ENCODE measurements at places on chromosomes 1 and 21. TPM values are rescaled to one million over a fixed set of nuclear protein-coding genes. Genes with fewer than 3 reads are reported as not detected.

- no peak for DNase-seq
- H3K4me1 ChIP-seq = no peaks in the 10 kb centered on the region
- H3K27ac ChIP-seq = no peak overlapping the region
- H3K27me3 ChIP-seq = no peaks in the 10 kb centered on the region
Measured at GRCh38 chr1:1244192-1244811, 2.2 kb downstream of the C1QTNF12 start.

DNA sequence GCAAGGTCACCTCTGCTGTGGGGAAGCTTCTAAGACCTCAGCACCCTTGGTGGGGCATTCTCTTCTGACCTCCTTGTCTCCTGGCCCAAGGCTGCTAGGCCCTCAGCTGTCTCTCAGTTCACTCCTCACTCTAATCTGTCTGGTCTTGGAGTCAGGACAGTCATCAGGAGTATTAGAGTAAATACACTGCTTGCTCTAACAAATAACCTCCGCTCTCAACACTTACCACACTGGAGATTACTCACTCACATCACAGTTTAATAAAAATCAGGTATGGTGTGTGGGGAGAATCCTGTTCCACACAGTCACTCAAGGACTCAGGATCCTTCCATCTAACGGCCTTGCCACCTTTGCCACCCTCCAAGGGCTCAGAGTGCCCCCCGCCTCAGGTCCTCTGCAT lies 26.6 kb upstream of the TMEM61 start:
- peaks cover 6% of the 10 kb centered on the region for H3K27me3 ChIP-seq
- H3K4me3 ChIP-seq = no peak overlapping the region
- no peaks in the 10 kb centered on the region for H3K36me3 ChIP-seq
- H3K27ac ChIP-seq = no peak overlapping the region

The ILDR2 gene
- 6.6 TPM for total RNA-seq

The KPRP gene
- total RNA-seq = not detected

DNA sequence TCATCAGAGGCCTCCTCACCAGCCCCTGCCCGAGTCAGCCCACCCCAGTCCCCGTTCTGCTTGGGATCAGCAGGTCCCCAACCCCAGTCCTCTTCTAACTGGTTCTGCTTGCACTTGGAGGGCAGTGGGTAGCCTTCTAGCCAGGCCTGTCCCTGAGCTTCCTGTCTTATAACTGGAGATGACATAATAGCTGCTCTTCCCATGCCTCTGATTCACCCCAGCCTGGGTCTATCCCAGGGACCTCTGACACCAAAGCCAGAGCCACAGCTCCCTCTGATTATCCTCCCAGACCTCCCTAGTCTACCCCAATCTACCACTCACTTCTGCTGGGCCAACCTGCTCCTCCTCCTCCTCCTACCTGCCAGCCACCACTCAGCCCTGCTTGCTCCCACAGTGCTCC lies 31.4 kb downstream of the IQGAP3 start:
- DNase-seq = no peak
- H3K4me3 ChIP-seq = no peak overlapping the region
- H3K27ac ChIP-seq = no peak overlapping the region
- no peaks in the 10 kb centered on the region for H3K4me1 ChIP-seq
- peaks cover 2% of the 10 kb centered on the region for H3K36me3 ChIP-seq

DNA sequence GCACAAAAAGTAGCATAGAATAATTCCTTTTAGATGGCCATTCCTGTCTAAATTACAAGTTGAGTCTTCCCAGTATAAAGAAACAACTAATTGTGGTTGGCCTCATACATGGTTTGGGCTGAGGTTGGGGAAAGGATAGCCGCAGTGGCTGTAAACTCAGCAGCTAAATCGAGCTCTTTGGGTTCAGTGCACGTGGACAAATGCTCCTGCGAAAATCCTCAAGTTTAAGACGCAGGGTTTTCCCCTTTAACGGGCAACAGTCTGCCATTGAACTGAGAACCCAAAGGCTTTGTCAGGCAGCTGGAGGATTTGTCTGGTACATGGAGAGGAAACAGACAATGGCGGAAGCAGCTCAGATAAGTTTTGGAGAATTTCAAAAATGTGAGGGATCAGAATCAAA lies 331.9 kb downstream of the TGFB2 start:
- no peak overlapping the region for H3K4me3 ChIP-seq
- no peak overlapping the region for H3K27ac ChIP-seq
- H3K27me3 ChIP-seq = no peaks in the 10 kb centered on the region
- no peaks in the 10 kb centered on the region for H3K36me3 ChIP-seq
- no peak for DNase-seq

- H3K4me3 ChIP-seq = no peak overlapping the region
- DNase-seq = no peak
- H3K36me3 ChIP-seq = no peaks in the 10 kb centered on the region
- H3K4me1 ChIP-seq = no peaks in the 10 kb centered on the region
Measured at GRCh38 chr1:60949826-60950197, 132.5 kb upstream of the NFIA start.

DNA sequence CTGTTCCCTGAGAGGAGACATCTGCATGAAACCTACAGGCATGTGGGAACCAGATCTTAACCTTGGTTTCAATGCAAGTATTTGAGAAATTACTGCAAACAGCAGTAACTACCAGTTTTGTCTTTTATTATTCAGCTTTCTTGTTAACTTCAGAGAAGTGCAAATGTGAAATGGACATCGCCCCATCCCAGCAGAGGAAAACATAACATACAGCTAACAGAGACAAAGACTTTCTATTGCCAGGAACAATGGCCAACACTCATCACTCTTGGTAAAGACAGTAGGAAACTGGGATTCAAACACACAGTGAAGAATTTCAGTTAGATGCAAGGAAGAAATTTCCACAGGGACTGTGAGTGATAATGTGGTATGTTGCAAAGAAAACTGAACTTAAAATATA lies 115.1 kb downstream of the SLC30A10 start:
- no peaks in the 10 kb centered on the region for H3K4me1 ChIP-seq
- no peaks in the 10 kb centered on the region for H3K36me3 ChIP-seq
- no peak overlapping the region for H3K4me3 ChIP-seq
- DNase-seq = no peak

The HLX gene
- total RNA-seq = not detected

The NCF2 gene
- 5.4 TPM for total RNA-seq

Measured in activated naive CD8-positive, alpha-beta T cell treated with anti-CD3 and anti-CD28 coated beads for 36 hours (primary cell).